ENCODE measurements at places on chromosomes 11 and 22.

DNA sequence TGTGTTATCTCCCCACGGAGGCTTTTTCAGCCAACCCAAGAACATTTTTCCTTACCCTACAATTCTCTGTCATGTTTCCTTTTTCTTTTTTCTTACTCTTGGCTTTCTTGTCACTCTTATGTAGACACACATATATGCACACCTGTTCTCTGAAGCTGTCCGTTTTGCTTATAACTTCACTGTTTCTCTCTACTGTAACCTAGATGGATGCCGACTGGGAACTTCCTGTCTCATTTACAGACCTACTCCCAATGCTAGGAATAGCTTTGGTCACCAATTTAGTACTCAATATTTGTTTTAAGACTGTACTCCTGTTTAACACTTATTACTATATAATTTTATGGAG lies 9.9 kb upstream of the CASP12 start:
- no peak for DNase-seq

GRCh38 chr22:27206374-27207133 lies 549.2 kb downstream of the MIAT start:
- no peak for DNase-seq

- DNase-seq, result peak; percentile 74
These were observed 27.8 kb upstream of the PPARA start for GRCh38 chr22:46122511-46122971.

DNA sequence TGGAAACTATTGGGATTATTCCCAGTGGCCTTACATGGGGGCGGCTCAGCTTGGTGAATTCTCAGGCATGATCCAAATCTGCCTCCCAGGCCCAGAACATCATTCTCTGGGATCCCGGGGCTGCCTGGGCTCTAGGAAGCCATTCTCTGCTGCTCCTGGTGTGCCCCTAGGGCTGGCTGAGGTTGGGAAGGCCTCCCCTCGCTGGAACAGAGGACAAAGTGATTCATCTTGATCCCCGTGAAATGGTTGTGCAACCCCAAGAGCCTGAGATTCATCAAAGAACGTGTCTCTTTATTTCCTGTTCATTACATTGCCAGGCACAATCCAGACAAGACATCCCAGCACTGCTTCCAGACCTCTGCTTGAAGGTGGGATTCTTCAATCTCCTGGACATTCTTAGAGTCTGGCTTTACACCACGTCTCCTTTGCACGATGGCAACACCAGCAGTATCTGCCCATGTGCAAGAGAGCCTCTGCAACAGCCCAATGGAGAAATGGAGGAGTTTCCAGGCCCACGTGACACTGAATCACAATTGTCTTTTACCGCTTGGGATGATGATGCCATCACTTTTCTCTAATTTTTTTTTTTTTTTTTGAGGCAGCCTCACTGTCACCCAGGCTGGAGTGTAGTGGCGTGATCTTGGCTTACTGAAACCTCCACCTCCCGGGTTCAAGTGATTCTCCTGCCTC lies 52.3 kb downstream of the TST start:
- no peak for DNase-seq

GRCh38 chr22:29977107-29977506 lies 94.1 kb downstream of the MTMR3 start:
- no peak for DNase-seq

DNA sequence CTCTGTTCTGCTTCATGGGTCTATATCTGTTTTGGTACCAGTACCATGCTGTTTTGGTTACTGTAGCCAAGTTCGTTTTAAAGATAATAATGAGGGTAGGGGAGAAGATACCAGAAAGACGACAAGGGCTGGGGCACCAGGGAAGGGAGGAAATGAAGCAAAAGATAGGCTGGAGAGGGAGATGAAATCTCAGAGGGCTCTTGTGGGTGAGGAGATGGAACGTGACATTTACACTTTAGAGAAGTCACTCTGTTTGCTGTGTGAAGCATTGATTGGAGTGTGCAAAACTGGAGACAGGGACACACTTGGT lies 33.5 kb downstream of the OR4D9 start:
- DNase-seq, result no peak

GRCh38 chr22:45323695-45324094 lies 14.0 kb downstream of the FAM118A start:
- DNase-seq, result no peak

GRCh38 chr22:48354096-48354495 lies 1473.6 kb downstream of the BRD1 start:
- no peak for DNase-seq

GRCh38 chr11:7448201-7448600 lies 37.1 kb upstream of the OLFML1 start:
- DNase-seq, result peak; percentile 16

- DNase-seq, result no peak
These were observed 61.1 kb upstream of the PHOX2A start for GRCh38 chr11:72305077-72305476.

- DNase-seq, result peak; percentile 35
These were observed 628 bp downstream of the CHKB start for GRCh38 chr22:50581950-50582492.

- no peak for DNase-seq
These were observed 10.4 kb upstream of the SPINDOC start for GRCh38 chr11:63802637-63803414.

- DNase-seq, result no peak
These were observed 111.6 kb downstream of the BLID start for GRCh38 chr11:122004446-122004845.

- DNase-seq, result no peak
These were observed 5.5 kb downstream of the NPAS4 start for GRCh38 chr11:66426314-66426713.

DNA sequence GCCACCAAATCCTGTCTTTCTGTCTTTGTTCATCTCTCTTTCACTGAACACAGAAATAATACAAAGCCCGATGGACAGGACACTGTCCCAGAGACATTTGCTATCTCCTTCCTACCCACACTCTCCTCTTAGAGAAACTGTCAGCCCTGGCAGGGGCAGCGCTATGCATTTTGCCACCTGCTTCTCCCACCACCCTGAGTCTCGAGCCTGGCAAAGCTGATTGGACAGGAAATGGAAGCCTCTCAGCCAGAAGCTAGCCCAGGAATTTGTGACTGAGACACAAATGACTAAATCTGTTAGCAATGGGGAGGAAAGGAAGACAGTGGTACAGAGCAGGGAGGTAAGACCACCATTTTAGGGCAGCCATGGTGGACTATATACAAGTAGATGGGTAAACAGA lies 14.9 kb upstream of the GALNT18 start:
- no peak for DNase-seq

DNA sequence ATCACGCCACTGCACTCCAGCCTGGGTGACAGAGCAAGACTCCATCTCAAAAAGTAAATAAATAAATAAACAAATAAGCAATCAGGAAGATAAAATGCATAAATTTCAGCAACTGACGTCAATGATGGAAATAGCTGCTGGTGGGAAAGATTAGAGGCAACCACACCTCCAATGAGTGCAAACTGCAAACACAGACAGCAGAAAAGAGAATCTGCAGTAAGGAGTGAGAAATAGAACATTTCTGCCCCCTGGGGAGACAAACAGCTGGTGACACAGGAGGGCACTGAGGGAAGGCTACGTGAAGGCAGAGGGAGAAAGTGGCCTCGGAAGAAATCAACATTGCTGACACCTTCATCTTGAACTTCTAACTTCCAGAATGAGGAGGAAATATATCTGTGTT lies 6.5 kb downstream of the PI4KA start:
- no peak for DNase-seq

GRCh38 chr11:112161012-112161411 lies 2.9 kb downstream of the IL18 start:
- no peak for DNase-seq

- no peak for DNase-seq
These were observed 37.3 kb downstream of the OSBPL5 start for GRCh38 chr11:3127706-3128355.

GRCh38 chr11:46337626-46338345 lies 9.5 kb upstream of the DGKZ start:
- no peak for DNase-seq

- DNase-seq, result no peak
These were observed 4.4 kb downstream of the NAGA start for GRCh38 chr22:42066126-42066761.

DNA sequence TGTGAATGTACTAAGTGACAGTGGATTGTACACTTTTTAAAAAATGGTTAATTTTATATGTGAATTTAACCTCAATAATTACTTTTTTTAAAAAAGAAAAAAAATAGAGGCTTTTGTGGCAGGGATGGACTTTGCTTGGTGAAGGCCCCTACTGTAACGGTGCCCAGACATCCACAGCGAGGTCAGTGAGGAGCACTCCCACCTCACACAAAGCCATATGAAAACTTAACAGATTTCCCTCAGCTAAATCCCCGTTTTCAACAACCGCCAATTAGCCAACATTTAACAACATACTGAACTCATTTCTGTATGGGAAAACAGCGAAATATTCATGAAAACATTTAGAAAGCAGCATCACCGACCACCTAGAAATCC lies 642 bp upstream of the C11orf58 start:
- DNase-seq, result no peak

DNA sequence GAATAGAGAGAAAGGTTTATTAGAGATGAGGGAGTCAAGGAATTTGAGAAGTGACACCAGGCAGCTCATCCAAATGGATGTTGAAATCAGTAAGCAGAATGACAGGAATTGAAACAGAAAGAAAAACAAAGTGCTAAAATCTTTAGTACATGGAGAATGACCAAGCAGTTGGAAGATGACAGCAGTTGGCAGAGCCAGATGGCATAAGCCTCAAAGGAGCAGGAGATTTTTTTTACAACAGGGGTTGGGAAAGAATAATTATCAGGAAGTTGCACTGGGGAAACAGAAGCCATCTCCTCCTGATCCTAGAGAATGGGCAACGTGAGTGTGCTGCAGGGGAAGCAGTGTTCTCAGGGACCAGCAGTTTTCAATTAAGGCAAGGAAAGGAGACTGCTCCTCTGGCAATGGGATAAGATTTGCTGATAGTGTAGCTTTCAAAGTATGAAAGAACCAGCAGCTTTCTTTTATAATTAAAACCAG lies 28.9 kb downstream of the RAB39A start:
- DNase-seq, result peak; percentile 24

DNA sequence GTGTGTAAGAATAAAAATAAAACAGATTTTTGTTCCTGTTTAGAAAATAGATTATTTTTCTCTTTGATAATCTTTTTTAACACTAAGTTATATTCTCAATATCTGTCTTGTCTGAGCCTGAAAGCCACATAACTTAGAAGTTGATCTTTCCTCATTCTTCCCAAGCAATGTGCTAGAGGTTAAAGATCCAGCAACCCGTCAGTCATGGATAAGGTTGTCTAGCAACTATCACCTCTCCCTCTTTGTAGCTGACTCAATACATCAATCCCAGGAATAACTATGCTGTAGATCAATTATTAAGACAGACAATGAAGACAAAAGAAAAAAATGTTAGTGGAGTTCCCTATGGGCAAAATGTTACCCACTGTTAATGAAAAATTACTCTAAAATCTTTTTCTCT lies 813.1 kb upstream of the CCDC179 start:
- DNase-seq, result no peak

GRCh38 chr11:125407046-125407445 lies 89.0 kb downstream of the FEZ1 start:
- no peak for DNase-seq

DNA sequence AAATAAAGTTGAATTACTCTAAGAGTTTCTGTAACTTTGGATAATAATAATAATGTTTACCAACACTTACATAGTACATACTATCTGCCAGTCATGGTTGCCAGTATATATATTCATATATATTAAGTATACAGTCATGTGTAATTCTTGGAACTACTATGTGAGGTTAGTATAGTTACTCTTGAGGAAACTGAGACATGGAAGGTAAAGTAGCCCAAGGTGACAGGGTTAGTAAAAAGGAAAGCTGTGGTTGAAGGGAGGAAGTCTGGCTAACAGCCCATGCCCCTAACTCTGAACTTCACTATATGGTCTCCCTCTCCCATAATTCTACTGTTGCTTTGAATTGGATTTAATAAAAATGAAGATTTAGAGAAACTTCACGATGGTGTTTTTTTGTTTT lies 24.9 kb downstream of the FDX1 start:
- DNase-seq, result no peak

DNA sequence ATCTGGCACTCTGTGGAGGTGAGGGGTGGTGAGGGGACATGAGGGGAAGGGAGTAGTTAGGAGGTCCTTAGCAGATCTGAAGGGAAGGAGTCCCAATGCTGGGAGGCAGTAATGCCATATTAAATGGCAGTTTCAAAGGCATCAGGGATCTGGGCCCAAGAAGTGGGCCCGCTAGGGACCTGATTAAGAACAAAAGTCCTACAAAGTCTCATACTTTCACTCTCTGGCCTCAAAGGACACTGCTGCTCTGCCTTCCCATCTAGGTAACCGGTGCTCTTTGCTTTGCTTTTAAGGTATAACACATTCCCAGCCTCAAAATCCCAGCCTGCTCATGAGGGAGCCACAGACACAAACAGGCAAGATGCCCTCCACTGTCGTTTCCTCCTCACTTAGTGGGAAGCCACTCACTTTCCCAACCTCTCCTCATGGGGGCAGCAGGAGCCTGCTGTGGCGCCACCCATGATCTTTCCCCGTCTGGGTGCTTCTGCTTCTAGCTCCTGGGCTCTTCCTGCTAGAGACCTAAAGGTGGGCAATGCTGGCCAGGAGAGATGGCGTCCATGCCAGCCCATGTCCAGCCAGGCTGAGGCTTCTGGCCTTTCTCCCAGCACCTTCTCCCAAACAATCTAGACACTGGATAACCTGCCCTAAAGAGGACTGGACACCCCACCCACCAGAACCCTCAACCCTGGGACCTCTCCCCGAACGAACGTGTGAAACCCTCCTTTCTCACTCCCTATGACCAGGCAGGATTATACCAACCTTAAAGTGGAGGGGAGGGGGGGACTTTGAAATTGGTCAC lies 68.3 kb downstream of the PLEKHA7 start:
- peak; percentile 88 for DNase-seq

DNA sequence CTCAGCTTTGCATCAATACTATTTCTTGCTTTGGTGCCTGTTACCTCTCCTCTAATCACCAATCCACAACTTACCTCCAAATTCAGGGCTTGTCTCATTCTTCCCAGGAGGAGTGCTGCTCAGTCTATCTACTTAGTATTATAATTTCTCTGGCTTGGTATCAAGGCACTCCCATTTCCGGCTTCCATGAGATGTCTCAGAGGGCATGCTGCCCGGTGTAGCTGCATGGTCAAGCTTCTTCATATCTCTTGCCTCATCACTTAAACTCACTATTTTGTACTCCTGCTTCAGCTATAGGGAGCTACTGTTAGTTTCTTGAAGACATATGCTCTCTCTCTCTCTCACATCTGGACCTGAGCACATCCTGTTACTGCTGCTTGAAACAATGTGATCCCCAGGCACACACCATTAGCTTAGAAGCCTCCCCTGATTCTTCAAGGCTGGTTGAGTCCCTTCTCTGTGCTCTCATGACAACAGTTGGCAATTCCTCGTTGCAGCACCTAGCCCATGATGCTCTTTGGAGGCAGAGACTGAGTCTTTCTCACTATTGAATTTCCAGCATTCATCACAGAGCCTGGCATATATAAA lies 182.8 kb upstream of the SYN3 start:
- DNase-seq, result no peak

All from Ammon's horn (tissue), 1 donor.